ENCODE measurements at places on chromosomes 3 and 15.

GRCh38 chr3:160065282-160065681, 76.6 kb downstream of the IL12A start:
- no peak for DNase-seq

DNA sequence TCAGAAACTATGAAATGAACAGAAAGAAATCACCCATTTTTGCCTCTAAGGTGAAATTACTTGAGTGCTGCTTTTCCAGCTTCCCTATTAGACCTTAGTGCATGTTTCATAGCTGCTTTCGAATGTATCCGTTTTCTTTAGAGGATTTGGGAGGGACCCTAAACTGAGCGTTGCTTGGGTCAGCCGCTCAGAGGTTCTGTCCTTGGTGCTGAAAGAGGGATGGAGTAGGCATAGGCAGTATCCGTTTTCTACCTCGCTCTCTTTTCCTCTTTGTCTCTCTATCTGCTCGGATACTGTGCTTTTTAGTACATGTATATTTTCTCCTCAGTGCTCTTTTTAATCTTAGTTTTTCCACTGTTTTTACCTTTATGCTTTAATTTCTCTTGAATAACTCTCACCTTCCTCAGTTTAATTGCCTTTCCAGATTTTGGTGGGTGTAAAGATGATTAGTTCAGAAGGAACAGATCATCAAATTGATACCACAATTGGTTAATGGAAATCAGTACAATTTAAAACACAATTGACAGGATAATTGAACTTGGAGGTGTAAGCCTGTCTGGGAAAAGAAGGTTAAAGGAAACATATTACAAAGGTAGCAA, at the start of gene DRD3:
Gene DRD3 (minus strand): TSS at position 283 of the 599 bp plus-strand sequence. CDS start 7,060 bp downstream, outside the sequence.
- DNase-seq, result no peak

- DNase-seq, result peak; percentile 81
Measured at GRCh38 chr3:38117748-38118420, 19.0 kb downstream of the ACAA1 start.

DNA sequence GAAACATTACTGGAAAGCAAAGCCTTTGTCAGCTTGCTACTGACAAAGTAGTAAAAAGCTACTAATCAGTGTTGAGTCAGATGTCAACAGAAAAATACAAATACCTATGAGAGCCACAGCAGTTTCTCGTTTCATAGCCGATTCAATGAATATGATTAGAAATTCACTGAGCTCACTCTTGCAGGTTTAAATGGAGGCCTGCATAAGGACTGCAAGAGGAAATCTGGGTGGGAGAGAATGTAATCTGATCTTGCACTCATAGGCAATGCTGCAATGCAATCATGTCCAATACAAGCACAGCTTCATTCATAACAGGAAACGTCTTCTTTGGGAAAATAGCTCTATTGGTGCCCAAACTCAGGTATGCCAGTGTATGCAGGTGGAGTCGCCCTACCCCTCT, 608.8 kb downstream of the ROBO2 start:
- no peak for DNase-seq

- no peak for DNase-seq
Measured at GRCh38 chr15:51727141-51727897, 10.1 kb downstream of the LYSMD2 start.

DNA sequence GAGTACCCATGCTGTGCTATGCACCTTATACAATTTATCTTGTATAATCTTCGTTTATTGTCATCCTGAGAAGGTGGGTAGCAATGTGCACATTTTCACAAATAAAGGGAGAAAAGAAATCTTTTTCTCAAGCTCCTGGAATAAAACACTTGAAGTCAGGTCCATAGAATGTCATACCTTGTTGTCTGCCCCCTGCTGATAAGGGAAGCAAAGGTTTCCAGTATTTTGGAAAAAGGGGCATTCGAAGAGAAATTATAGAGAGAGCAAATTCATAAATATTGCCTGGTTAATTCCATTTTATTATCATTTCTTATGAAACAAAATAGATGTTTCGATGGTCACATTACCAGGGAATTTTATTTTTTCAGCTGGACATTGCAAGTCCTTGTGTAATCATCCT, 277.8 kb downstream of the RAP2B start:
- DNase-seq, result no peak

GRCh38 chr3:7709376-7710082, 792.1 kb upstream of the LMCD1 start:
- DNase-seq, result no peak

GRCh38 chr3:38644016-38644661, 5.3 kb downstream of the SCN5A start:
- DNase-seq, result no peak

DNA sequence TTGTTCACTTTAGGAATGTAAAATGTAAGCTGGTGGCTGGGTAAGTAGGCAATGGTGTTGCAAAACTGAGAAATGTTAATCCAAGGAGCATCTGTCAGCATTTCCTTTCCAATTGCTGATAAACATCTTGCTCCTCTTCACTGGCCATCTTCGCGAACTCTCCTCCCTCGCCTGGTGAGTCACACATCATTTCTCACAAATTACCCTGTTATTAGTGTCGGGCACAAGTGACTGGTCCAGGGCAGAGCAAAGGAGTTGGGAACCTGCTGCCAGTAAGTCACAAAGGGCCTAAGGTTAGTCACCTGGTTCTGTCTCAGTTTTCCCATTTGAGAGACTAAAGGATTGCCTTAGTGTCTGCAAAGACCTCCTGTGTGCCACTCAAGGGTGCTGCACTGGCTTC, 13.0 kb downstream of the CERS3 start:
- no peak for DNase-seq

DNA sequence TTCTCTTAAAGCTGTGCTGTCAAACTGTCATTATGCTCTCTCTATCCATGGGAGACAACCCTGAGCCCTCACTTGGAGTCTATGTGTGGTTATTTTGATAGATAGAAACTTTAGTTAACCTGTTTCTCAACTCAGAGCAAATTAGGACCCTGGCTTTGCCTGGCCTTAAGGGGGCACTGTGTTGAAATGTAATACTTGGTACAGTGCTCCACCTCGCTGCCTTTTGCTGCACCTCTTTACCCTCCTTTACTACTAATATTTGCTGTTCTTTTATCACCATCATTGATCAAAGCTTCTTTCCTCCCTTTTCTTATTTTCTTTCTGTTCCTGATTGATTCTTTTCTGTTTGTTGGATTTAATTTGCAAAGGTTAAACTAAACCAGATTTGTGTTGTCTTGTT, 34.3 kb downstream of the STT3B start:
- no peak for DNase-seq

- no peak for DNase-seq
Measured at GRCh38 chr3:183122257-183122932, 23.1 kb upstream of the MCCC1 start.

GRCh38 chr3:131370935-131371687, 10.5 kb upstream of the NUDT16 start:
- DNase-seq, result no peak

DNA sequence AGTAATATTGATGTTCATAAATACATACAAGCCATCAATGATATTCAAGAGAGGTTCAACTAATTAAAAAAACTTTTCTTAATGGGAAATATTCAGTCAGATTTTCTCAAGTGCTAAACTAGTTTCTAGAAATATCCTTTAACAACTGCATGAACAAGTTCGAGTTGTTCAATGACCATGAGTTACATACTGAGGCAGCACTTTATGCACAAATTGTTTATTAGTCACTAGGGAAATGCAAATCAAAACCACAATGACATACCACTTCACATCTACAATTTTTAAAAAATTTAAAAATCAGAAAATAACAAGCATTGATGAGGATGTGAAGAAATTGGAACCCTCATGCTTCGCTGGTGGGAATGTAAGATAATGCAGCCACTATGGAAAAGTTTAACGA, 62.4 kb downstream of the RAD18 start:
- no peak for DNase-seq

GRCh38 chr15:97501291-97501690, 459.2 kb upstream of the ARRDC4 start:
- DNase-seq, result no peak

- DNase-seq, result no peak
Measured at GRCh38 chr3:167559924-167560323, 86.1 kb upstream of the SERPINI2 start.

GRCh38 chr3:120864541-120864940, 43.5 kb upstream of the STXBP5L start:
- no peak for DNase-seq

DNA sequence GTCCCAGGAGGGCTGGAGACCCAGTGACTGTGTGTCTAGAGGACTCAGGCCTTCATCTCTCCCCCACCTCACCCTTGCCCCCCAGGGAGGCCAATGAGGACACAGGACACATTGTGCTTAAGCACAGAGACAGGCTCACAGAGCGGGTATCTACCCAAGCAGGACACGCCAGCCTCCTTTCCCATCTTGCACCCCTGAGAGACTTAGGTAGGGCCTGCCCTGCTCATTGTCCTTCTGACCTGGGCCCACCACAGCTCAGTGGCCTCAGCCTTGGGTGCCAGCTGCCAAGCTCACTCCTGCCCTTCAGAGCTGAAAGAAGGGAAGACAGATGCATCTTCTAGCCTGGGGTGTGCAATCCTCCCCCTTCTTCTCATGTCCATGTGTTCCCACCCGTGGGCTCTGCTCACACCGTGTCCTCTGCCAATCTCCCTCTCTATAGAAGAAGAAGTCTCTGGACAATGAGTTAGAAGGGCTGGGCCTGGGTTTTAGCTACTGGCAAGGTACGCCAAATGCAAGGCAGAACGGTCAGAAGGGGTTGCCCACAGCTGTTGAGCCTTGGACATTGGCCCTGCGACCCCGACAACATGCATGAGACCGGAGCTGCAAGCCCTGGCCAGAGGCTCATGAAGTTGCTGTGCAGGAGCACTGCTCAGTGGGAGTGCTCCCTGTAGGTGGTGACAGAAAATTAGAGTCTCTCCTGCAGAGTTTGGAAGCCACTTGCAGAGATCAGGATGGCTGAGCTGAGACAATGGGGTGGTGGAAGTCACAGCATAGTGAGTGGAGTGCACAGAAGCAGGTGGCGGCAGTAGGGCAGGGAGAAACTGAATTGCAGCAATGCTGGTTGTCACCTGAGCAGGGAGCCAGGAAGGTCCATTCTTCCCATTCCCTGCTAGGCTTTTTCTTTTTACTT, 32.8 kb downstream of the ACSBG1 start:
- DNase-seq, result no peak

DNA sequence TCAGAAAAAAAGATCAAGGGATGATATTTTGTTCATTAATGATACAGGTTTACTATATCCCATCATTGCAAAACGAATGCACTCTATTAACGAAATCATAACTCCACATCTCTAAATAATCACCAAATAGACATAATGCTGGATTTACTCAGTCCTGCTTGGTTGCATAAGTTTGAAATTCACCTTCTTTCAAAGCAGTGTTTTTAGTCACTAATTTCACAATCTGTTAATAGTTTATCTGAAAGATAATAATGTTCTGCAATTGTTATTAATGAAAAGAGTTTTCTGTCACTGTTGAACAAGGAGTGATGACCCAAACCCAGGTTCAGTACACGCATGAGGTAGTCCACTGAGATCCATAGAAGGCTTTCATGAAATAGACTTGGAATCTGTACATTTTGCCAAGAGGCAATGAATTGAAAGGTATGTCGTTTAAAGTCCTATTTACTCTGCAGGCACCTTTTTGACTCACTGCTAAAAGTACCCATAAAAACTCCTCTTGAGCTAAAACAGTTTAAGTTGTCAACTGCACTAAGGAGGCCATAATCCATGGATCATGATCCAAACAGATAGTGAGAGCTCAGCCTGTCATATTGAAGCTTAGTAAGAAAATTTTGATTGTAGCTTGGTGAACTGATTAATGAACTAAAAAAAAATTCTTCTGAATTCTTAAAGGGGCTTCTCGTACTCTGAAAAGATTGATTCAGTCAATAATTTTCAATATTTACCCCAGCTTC, 75.6 kb upstream of the MBNL1 start:
- no peak for DNase-seq
